ENCODE measurements at places on chromosomes 3 and 15.
A peak's percentile ranks its signal among the peaks of the same experiment; 100 is the strongest.

DNA sequence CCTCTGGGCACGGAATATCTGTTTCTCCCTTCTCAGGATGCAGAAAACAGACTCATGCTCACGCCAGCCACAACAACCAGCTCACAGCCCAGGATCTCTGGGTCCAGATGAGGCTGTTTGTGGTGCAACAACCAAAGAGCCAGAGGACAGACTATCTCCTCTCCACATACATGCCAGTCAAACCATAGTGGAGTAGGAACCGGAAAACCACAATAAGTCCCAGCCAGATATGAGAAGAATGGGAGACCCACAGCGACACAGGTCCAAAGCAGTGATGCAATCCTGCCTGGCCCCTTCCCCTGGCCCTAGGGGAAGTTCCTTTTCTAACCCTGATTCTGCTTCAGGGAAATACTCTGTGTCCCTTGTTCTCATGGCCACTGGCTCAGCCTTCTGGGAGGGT lies 27.6 kb downstream of the MEX3B start:
- no peak for DNase-seq

GRCh38 chr3:33170531-33170930 lies 48.1 kb downstream of the SUSD5 start:
- DNase-seq = peak; percentile 65

DNA sequence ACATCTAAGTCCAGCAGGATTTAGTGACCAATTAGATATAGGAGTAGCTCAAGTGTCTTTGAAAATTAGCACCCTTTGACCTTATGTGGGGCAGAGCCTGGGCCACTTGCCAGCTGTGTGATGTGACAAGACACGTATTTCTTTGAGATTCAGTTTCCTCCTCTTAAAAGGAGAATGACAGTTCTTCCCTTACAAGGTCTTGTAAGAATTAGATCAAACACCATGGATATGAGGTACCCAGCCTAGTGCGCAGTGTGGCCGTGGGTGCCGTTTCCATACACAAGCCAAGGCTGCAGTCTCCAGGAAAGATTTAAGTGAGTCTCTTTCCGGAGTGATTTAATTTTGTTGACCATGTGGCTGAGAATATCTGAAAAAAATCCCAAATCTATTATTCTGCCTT lies 46.3 kb downstream of the ARHGAP31 start:
- DNase-seq = no peak

DNA sequence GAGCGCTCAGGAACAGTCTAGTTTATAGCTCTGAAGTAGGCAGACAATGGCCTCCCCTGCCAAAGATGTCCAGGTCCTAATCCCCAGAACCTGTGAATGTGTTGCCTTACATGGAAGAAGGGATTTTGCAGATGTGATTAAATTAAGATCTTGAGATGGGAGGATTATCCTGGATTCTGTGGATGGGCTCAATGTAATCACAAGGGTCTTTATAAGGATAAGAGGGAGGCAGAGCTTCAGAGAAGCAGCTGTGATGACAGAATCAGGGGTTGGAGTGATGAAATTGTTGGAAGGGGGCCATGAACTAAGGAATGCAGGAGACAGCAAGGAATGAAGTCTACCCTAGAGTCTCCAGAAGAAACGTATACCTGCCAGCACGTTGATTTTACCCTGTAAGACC lies 14.0 kb upstream of the GK5 start:
- peak; percentile 10 for DNase-seq

DNA sequence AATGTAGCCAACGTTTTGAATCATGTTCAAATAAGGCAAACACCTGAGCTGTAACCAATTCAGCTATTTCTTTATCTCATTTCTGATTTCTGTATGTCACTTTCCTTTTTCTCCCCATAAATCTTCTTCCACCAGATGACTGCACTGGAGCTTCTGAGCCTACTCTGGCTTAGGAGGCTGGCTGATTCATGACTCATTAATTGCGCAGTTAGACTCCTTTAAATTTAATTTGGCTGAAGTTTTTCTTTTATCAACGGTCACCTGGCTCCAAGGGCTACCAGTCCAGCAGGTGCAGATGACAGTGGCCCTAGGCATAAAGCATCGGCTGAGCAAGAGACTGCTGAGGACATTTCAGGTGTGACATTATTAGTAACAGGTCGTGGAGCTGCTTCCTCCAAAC lies 39.6 kb upstream of the ITGA11 start:
- DNase-seq = no peak

- no peak for DNase-seq
Observed at GRCh38 chr15:74628949-74629348, 13.3 kb downstream of the CLK3 start.

DNA sequence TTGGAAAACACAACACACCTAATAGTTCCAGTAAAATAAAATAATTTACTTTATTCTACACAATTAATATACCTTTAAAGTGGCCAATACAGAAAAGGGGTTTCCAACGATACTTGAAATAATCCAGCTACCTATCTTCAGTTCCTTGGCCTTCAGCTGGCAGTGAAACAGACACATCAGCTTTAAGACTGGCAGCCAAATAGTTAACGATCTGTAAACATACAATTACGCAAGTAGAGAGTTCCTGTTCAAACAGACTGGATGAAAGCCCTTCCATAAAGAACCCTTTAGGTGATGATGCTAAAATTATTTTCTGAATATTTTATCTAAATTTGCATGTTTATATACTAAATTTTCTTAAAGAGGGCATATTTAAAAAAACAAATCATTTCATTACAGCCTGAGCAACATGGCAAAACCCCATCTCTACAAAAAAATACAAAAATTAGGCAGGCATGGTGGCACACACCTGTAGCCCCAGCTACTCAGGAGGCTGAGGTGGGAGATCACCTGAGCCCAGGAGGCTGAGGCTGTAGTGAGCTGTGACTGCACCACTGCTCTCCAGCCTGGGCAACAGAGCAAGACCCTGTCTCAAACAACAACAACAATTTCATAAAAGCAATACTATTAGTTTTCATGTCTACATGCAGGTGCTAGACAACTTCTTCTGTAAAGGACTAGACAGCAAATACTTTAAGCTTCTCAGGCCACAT lies 12.9 kb downstream of the DYNC1LI1 start:
- no peak for DNase-seq

DNA sequence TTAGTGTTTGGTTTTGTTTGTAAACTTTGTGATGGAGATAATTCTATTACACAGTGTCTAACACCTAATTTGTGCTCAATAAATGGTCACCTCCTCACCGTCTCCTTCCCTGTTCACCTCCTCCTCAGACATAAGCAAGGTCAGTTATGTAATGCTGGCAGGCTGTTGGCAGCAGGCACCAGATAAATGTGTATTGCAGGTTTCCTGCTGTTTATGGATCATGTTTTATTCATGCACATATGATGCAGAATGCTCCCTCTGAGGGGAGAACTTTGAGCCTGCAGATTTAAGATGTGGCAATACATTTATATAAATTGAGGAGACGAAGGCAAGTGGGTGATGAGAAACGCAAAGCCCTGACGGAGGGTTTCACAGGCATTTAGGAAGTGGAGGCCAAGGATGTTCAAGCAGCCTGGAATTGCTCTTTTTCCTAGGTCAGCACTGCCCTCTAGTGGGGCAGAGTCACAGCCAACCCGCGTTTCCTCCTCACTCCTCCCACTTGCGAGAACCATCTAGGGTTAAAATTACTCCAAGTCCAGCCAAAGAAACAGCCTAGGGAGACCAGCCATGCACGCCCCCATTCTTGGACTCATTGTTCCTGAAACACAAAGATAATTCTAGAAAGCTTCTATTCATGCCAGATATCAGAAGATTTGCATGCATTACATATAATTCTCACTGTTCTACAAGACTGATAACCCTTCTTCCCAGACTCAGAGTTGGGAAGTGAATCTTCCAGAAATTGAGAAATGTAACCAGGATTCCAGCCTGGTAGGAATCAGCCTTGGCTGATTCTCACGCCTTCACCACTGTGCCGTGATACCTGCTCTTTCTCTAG lies 228.7 kb downstream of the SLCO3A1 start:
- DNase-seq = peak; percentile 38

- DNase-seq = no peak
Observed at GRCh38 chr15:61137105-61137792, 91.9 kb downstream of the RORA start.

GRCh38 chr15:67372986-67373675 lies 118.5 kb downstream of the IQCH start:
- DNase-seq = no peak

- no peak for DNase-seq
Observed at GRCh38 chr3:62534326-62534725, 161.0 kb upstream of the FEZF2 start.

DNA sequence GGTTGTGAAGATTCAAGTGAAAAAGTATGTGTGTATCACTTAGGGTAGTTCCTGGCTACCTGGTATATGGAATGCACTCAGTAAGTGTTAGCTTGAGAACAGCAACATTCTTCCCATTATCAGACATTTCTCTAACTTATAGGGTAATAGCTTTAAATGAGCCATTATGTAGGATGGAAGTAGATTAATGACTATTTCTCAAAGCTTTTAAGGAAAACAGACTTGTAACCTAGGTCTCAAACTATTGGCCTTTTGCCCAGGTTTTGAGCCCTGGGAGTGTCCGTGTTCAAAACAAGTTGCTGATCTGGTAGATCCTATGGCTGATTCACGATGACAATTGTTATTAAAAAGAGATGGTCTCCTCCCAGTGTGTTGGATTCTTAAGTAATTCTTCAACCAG lies 129.1 kb upstream of the UMPS start:
- DNase-seq = no peak

DNA sequence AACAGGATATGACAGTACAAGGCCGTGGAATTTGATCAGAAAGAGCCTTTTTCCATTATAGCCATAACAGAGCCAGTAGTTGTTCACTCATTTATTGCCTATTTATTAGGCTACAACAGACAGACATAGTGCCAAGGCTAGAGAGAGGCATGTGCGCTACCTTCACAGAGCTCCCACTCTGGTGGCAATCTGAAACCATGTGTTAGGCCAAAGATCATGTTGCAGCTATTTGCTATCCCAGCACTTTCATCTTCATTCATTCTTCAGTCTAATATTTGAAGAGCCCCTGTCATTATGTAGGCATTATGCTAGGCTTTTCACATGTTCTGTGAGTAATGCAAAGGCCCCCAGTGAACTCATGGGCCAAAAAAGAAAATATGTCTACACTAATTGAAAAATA lies 404.8 kb downstream of the IGSF11 start:
- no peak for DNase-seq

- peak; percentile 30 for DNase-seq
Observed at GRCh38 chr15:96274698-96275097, 55.8 kb upstream of the NR2F2 start.

DNA sequence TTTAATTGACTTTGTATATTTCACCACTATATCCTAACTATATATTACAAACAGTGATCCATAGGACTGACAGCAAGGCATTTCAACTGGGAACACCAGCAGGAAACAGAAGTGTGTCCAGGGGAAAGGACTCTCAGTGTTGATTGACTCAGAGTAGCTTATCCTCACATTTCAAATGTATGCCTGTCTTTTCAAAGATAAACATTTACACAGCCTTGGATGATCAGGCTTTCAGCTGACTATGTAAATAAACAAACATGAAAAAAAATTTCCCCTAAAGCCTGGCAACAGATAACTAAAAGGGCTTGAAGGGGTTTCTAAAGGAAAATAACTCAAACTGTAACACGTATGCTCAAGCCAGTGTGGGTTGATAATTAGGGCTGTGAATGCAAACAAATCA lies 321.8 kb downstream of the TBC1D5 start:
- no peak for DNase-seq

DNA sequence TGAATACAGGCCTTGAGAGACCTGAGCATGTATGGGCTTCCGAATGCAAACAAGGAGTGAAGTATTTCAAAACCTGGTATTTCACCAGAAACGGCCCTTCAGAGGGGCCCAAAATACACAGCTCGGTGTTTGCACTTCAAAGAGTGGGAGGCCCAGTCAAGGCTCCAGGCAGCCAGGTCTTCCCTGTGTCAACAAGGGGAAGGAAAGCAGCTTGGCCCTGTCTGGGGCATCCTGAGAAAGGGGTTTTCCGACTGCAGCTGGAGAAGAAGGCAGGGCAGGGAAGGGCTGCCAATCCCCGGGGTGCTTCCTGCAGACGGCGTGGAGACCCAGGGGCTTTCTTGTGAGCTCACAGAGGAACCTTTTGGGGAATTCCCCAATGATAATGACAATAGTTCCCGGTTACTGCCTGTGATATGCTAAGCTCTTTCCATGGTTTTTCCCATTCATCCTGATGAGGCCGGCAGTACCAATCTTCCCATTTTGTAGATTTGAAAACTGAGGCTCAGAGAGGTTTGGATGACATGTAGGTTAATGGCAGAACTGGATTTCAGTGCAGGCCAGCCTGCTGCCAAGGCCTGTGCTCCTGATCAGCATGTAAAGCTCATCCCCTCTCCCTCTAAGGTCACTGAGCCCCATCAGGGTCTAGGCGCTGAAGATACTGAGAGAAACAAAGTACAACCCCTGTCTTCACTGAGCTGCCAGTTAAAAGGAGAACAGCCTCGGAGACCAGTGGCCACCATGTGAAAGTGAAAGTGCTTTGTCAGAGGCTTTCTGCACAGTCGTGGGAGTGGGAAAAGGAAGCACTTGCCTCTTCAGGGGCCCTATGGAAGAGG lies 43.0 kb upstream of the TLE3 start:
- no peak for DNase-seq

DNA sequence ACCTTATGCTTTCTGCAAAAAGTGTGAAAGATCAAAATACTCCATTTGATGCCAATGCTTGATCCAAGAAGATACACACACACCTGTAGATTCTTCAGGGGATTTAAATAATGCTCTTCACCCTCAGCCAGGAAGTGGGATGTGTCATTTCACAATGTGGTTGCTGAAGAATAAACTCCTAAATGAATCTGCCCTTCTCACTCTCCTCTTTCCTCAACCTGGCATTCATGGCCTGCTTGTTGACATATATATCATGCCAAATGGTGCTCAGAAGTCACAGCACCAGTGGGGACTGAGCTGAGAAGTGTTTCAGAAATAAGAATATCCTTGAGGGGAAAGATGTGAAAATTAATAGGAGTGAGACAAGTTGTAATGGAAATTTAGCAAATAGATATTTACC lies 146.6 kb upstream of the ARHGEF26 start:
- no peak for DNase-seq

DNA sequence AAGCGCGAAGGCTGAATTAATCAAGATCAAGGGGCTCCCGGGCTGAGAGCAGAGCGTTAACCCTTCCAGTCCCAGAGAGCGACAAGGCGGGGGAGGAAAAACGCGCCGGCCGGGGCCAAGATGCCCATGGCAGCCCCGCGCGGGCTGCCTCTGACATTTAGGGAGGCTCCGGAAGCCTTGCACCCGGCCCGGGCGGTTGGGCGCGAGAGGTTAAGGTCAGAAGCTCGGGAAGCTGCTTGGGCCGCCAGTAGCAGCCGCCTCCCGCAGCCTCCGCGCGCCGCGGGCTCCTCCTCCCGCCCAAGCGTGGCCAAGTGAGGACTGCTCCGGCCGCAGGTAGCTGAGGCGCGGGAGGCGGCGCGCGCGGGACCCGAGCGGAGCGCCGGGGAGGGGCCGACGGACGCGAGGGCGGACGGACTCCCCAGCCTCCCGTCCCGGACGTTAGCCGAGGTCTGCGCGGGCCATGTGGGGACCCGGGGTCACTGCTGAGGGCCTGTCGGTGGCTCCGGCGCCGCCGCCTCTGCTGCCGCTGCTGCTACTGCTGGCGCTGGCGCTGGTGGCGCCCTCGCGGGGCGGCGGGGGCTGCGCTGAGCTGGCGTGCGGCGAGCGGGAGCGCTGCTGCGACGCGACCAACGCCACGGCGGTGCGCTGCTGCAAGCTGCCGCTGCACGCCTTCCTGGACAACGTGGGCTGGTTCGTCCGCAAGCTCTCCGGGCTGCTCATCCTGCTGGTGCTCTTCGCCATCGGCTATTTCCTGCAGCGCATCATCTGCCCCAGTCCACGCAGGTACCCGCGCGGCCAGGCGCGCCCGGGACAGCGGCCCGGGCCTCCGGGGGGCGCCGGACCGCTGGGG lies at the start of gene C3orf80:
Gene C3orf80, plus strand, starts transcription at position 247 of the 850 bp plus-strand sequence. Its CDS starts 214 bp downstream, at position 461.
- DNase-seq = peak; percentile 43
